ENCODE measurements at places on chromosomes 2 and 18.
A peak's percentile ranks its signal among the peaks of the same experiment; 100 is the strongest.

- DNase-seq: no peak
Observed at GRCh38 chr2:119436993-119437772, 5.5 kb downstream of the TMEM37 start.

DNA sequence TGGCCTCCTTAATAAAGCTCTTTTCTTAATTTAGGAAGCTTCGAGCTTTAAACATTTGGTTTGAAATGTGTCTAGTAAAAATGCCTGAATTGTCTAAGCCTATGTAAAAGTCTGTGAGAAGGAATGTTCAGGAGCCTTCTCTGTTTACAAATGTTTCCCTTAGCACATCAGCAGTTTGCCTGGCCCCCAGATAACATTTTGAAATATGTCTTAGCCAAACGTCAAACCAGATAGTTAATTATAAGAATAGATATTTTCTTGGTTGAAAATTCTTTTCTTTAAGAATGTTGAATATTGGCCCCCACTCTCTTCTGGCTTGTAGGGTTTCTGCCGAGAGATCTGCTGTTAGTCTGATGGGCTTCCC is 498.6 kb downstream of the CCDC85A start:
- DNase-seq: no peak

GRCh38 chr2:177295484-177295883 is 31.0 kb upstream of the NFE2L2 start:
- DNase-seq: no peak

DNA sequence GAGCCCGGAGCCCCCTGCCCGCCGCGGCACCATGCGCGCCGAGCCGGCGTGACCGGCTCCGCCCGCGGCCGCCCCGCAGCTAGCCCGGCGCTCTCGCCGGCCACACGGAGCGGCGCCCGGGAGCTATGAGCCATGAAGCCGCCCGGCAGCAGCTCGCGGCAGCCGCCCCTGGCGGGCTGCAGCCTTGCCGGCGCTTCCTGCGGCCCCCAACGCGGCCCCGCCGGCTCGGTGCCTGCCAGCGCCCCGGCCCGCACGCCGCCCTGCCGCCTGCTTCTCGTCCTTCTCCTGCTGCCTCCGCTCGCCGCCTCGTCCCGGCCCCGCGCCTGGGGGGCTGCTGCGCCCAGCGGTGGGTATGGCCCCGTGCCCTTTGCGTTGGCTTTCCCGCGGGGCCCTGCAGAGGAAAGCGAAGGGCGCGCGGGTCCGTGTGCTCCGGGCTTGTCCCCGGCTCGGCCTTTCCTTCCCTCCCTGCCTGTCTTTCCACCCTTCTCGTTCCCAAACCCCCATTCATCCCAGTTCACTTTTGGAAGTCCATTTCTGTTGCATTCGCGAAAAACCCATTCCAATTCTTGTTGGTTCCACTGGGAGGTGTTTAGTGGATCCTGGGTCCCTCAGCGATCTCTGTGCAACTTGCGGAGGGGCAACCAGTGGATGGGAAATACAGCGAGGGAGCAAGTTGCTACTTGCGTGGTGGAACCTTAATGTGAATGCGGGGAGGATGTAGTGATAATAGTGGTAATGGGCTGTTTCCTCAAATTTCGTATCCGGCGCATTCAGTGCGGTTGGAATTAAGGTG is 599 bp downstream of the ADAM23 start:
- no peak for DNase-seq

DNA sequence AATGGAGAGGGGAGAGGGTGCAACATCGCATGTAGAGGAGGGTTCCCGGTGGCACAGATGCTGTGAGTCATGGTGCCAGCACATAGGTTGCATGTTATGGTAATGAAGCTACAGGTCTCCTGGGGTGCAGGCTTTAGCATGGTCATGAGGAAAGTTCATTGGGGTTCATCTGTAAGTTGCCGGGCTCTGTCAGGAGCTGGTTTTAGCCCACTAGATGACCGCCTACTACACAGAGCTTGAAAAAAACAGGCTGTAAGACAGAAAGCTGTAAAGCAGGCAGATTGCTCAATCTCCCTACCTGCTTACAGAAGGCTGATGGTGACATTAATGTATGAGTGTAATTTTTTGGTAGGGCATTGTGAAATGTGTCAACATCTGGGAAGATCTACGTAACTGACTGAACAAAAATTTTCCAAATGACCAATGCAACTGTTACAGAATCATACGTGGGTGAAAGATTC is 23.9 kb downstream of the DYSF start:
- no peak for DNase-seq

- no peak for DNase-seq
Observed at GRCh38 chr2:168499500-168499899, 43.4 kb downstream of the CERS6 start.

GRCh38 chr2:73614105-73614504 is 28.1 kb downstream of the NAT8 start:
- no peak for DNase-seq

DNA sequence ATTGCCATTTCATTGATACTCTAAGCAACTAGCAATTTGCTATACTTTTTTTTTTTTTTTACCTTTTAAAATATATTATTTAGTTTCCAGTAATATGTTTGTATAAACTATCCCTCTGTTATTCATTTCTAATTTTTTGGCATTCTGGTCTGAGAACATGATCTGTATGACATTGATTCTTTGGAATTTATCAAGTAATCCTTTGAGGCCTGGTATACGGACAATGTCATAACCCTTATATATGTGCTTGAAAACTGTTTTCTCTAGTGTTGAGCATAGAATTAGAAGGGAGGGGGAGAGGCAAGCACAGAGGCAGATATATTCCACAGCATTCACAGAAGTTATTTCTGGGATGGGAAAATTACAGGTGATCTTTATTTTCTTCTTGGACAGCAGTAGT is 48.2 kb upstream of the POLE4 start:
- no peak for DNase-seq

DNA sequence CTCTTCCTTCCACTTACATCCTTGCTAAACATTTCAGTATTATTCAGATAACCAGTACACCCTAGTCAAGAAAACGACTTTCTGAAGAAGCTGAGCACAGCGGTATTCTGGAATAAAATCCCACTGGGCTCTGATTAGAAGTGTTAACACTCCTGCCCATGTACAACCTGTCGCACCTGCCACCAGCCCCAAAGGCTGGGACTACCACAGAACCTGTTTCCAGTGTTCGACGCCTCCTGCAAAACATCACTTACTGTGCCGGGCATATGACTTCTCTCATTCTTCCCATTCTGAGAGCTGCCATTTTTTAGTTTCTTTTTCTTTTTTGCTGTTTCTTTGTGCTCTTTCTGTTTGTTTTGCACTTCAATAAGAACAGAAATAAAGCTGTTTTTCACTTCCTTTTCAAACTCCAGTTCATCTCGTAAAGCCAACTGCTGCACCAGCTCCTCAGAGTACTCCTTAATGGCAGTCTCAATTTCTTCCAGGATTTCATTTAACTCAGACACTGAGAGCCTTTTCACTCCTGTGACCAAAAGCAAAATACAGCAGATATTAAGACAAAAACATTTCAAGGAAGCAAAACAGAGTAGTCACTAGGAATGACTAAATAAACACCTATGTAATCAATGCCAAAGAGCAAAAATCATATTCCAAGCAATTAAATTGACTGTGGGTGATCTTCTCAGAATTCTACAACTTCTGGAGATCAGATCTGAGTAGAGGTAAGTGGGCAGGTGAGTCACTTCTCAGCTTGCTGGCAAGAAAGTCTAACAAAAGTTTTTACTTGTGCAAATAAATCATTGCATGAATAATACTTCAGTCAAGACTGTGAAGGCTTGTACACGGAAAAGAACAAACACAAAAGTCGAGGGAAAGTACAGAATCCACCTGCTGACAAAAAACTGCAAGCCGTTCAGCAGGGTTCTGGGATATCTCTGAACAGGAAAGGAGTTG is 19.3 kb downstream of the FEZ2 start:
- no peak for DNase-seq

DNA sequence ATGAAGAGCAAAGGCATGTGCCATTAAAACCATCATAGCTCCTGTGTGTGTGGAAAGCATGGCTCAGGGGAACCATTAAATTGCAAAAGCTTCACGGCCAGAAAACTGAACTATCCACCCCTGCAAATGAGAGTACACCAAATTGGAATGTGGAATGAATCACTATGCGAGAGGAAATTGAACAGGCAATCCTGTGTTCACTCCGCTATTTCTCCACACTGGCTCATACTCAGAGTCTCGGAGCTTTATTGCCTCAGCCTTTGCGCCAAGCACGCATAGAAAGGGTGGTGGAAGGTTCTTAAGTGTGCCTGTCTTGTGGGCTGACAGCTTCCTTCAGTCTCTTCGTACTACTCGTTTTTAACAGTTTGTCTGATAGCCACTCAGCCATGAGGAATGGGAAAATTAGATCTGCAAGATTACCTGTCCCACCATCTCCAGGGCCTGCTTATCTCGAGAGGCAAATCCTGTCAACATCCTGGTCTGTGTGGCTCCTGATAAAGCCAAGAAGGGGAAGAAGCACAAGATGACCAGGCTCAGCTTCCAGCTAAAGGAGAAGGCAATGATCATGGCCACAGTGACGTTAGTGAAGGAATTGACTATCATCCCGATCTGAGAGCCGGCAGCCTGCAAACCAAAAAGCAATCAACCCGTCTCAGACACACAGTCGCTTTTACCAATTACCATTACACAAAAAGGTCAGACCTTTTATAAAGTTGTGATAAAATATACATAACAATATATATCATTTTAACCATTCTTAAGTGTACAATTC is 34.9 kb downstream of the G6PC2 start:
- DNase-seq: no peak

GRCh38 chr2:96662360-96662759 is 19.8 kb downstream of the FER1L5 start:
- DNase-seq: no peak

- DNase-seq: no peak
Observed at GRCh38 chr2:181958726-181959125, 26.9 kb upstream of the PPP1R1C start.

DNA sequence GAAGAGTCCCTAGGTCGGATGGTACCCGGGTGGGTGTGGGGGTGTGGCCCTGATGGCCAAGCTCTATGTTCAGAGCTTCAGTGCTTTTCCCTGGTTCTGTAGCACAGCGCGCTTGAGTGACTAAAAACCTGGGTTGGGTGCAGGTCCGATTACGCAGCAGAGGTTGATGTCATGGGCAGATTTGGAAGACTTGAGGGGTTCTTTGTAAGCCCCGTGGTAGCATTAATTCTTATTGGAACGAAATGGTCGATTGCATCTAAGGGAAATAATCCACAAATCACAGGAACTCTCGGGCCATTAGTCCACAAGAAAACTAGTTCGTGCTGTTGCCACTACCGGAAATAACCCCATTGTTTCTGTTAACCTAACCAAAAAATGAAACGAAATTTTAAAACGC is 9.0 kb downstream of the HOXD8 start:
- DNase-seq: no peak

DNA sequence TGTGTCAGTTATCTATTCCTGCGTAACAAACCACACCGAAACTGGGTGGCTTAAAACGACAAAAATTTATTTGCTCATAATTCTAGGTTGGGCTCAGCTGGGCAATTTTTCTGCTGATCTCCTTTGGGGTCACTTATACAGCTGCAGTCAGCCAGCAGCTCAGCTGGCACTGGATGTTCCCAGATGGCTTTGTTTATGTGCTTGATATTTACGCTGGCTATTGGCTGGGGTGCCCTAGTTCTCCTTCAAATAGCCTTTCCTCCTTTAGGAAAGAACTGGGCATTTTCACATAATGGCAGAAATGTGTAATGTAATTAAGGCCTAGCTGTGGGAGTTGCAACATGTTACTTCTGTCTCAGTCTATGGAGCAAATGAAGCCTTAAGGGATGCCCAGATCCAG is 142.2 kb downstream of the B3GNT2 start:
- no peak for DNase-seq

GRCh38 chr2:100105678-100106054 is 36.7 kb downstream of the AFF3 start:
- no peak for DNase-seq

GRCh38 chr2:191189112-191189635 is 38.4 kb upstream of the STAT4 start:
- DNase-seq: no peak

- DNase-seq: no peak
Observed at GRCh38 chr2:154623819-154624218, 74.7 kb upstream of the KCNJ3 start.

- DNase-seq: no peak
Observed at GRCh38 chr2:26991717-26992116, 21.3 kb downstream of the MAPRE3 start.

DNA sequence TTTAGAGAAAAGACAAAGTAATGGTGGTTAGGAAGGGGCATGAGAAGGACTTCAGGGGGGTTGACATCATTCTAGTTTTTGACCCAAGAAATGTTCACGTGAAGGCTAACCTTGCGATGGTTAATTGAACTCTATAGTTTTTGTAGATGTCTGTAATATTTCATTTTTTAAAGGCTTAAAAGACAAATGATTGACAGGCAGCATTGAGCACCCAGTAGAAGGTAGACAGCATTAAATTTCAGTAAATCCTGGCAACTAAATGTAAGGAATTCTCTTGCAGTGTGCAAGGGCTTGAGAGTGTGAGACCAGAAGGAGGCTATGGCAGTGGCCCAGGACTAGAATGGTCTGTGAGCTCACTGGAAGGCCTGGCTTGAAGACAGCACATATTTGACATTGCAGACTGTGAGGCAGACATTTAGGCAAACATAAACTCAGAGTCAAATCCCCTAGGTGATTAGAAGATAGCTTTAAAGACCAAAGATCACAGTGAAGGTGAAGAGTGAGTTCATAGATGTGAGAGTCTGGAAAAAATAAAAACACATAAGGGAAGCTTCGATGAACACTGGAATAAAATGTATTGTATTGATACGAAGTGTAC is 100.1 kb upstream of the MAP4K4 start:
- DNase-seq: no peak

GRCh38 chr2:184679219-184680018 is 81.1 kb downstream of the ZNF804A start:
- DNase-seq: no peak

- no peak for DNase-seq
Observed at GRCh38 chr2:234989183-234989701, 37.4 kb downstream of the SH3BP4 start.

DNA sequence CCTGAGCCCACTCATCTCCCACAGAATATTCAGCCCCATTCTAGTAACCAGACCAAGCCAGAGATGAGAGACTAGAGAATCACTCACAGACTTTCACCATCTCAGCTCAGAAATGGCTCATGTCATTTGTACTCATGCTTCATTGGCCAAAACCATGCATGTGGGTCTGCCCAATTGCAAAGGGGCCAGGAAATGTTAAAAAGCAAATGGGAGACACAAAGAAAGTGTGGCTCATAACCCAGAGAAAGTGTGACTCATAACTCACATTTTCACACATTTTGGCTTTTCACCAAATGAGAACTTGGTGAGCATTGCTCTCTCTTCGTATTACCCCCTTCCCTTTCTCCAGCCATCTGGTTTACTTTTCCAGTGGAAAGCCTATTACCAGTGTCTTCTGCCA is 66.2 kb downstream of the MDH1 start:
- no peak for DNase-seq

- DNase-seq: peak; percentile 40
Observed at GRCh38 chr2:98518101-98518500, 73.4 kb downstream of the INPP4A start.

GRCh38 chr2:96306370-96306769 is 1.0 kb upstream of the SNRNP200 start:
- DNase-seq: no peak
